Activated CD4-positive, alpha-beta T cell treated with anti-CD3 and anti-CD28 coated beads for 36 hours (primary cell): ENCODE measurements at places on chromosomes 4 and X. TPM values are rescaled to one million over a fixed set of nuclear protein-coding genes. Genes with fewer than 3 reads are reported as not detected.

DNA sequence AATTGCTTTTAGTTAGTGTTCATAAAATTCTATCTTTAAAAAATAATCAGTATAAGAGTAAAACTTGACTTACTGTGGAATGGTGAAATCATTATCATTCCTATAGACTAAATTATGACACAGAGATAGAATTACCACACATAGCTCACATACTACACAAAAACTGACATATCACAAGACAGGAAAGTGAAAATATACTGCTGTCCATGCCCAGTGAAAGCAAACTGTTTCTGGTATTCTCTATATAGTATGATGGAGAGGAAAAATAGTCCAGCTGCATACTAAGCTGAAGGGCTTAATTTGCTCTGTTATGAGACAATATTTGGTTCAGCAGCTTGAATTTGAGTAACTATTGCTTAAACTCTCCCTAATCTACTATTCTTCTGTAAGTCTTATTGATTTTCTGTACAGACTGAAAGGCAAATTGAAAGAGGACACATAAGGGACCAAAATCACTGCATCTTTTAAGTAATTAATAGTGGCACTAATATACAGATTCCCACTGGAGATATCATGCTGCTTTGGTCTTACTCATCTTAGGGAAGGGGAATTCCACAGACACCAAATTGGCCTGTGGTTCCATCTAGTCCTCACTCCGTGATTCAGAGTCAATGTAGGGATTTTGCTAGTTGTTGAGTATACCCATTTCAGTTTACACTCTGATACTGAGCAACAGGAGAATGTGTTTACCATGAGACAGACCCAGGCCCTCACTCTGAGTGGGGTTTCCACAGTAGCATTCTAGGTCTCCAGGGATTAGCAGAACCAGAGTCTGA lies 47.4 kb upstream of the AGA start:
- DNase-seq = no peak

DNA sequence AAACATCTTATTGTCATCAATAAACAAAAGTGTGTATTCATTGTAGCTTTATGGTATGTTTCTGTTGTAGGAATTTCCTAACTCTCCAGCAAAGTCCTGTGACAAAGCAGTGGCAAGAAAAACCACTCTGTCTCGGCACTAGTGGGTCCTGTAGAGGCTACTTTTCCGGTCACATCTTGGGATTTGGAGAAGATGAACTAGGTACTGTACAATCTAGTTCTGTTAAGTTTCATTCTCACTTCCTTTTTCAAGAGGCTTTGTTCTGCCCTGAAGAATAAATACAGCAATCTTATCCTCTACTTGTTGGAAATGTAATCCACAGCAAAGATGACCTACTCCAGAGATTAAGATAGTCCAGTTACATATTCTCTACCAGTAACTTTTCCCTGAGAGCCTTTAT lies 69.3 kb downstream of the HHIP start:
- DNase-seq = no peak

GRCh38 chr4:73815145-73815544 lies 21.3 kb upstream of the CXCL6 start:
- DNase-seq = no peak

GRCh38 chrX:9055354-9055753 lies 21.4 kb upstream of the FAM9B start:
- DNase-seq = no peak

GRCh38 chr4:106201373-106201772 lies 114.6 kb downstream of the TBCK start:
- no peak for DNase-seq

DNA sequence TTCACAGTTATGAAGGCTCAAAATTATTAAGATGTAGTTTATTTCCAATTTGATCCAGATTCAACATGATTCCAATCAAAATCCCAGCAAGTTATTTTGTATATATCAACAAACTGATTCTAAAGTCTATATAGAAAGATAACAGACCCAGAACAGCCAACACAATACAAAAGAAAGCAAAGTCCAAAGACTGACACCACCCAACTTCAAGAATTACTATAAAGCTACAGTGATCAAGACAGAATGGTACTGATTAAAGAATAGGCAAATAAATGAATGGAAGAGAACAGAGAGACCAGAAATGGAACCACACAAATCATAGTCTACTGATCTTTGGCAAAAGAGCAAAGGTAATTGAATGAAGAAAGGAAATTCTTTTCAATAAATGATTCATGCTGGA lies 34.9 kb downstream of the NFXL1 start:
- no peak for DNase-seq

DNA sequence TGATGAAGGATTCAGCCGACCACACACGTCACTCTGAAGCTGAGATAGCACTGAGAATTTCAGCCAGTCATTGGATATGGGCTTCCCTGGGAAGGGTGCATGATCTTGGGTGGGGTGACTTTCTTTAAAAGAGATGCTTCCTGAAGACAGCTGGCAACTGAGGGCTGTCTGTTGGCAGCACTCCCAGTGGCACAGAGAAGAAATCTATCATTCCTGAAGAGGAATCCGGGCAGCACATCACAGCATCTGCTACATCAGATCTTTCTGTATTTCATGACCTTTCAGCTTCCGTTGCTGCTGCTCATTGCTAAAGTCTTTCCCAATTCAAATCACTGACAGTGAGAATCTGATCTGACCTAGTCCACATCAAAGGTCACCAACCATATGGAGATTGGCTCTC lies 193.8 kb upstream of the RBPJ start:
- no peak for DNase-seq

GRCh38 chrX:9335251-9335650 lies 129.6 kb upstream of the TBL1X start:
- no peak for DNase-seq

- no peak for DNase-seq
These were observed 38.5 kb upstream of the STPG2 start for GRCh38 chr4:98181809-98182208.

GRCh38 chr4:11843927-11844326 lies 415.2 kb upstream of the HS3ST1 start:
- no peak for DNase-seq

The LEF1 gene
- total RNA-seq = 302 TPM

The RIPPLY1 gene
- not detected for total RNA-seq

The FATE1 gene
- not detected for total RNA-seq

The SHOX gene
- not detected for total RNA-seq

The MTNR1A gene
- total RNA-seq = not detected

The FRMPD3 gene
- total RNA-seq = not detected

The ADGRL3 gene
- not detected for total RNA-seq

The RNF128 gene
- not detected for total RNA-seq
